ENCODE measurements at places on chromosomes 1 and 21. TPM values are rescaled to one million over a fixed set of nuclear protein-coding genes. Genes with fewer than 3 reads are reported as not detected.
A peak's percentile ranks its signal among the peaks of the same experiment; 100 is the strongest.

GRCh38 chr1:10555635-10556429 is 81.1 kb downstream of the PEX14 start:
- DNase-seq = no peak

TNFRSF18 gene
- not detected for polyA plus RNA-seq

DNA sequence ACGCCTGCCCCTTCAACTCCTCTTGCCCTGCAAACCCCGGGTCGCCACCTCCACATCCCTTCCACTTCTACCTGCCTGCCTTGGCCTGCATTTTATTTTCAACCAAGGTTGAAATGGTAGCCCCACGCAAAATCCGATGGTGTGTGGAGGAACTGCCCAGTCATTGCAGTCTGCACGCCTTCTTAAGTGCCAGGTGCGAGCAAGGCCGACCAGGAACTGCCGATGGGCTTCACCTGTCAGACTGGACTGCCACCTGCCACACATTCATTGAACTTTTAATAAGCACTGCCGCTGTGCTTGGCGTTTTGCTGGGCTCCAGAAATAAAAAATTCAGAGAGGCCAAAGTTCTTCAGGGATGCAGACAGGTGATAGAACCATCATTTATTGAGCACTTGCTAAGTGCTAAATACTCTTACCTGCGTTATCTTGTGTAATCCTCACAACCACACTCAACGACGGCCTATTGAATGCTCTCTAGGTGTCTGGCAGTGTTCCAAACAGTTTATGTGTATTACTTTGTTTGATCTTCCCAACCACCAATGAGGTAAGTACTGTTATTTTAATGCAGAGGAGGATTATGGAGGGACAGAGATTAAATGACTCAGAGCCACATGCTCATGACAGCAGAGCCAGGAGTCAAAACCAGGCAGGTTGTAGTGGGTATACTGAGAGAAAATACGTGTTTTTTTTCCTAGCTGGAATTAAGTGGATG is 36.2 kb downstream of the CACHD1 start:
- DNase-seq = no peak

GRCh38 chr1:40848530-40849189 is 13.5 kb downstream of the CITED4 start:
- DNase-seq = no peak

- no peak for DNase-seq
These were observed 30.1 kb downstream of the PTGFR start for GRCh38 chr1:78520843-78521242.

- no peak for DNase-seq
These were observed 3.3 kb upstream of the C1orf174 start for GRCh38 chr1:3903141-3904005.

GPATCH4 gene
- 23.9 TPM for polyA plus RNA-seq

ACKR1 gene
- polyA plus RNA-seq = not detected

- no peak for DNase-seq
These were observed 61.4 kb downstream of the ALG6 start for GRCh38 chr1:63428815-63429214.

CRYAA gene
- not detected for polyA plus RNA-seq

TRPM2 gene
- polyA plus RNA-seq = not detected

DNA sequence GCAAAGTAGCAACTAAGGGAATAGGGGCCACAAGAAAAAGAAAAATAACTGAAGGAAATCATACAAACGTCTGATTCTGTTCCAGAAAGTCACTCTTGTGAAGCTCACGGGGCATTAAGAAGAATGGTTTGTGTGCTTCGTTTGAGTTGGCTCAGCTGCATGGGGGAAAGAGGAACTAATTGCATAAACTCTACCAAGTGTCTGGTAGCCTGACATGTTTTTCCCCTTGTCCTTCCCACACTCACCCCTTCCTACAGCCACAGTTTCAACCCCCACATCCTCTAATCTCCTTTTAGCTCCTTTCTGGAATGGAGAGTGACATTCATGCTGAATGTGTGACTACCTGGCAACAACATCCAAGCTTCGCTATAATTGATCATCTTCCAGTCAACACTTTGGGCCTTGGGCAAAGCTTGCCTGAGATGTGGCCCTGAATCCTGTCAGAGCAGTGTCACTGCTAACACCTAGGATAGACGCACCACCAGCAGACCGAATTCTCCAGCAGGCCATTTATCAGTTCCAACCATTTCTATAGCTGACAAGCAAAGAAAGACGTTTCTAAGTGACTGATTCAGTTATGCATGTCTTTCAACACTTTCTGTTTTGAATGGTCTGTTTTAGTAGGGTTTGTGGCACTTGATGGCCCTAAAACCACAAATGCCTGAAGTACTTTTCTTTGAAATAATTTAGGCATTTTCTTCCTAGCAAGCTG is 439.6 kb downstream of the TTLL7 start:
- no peak for DNase-seq

DNA sequence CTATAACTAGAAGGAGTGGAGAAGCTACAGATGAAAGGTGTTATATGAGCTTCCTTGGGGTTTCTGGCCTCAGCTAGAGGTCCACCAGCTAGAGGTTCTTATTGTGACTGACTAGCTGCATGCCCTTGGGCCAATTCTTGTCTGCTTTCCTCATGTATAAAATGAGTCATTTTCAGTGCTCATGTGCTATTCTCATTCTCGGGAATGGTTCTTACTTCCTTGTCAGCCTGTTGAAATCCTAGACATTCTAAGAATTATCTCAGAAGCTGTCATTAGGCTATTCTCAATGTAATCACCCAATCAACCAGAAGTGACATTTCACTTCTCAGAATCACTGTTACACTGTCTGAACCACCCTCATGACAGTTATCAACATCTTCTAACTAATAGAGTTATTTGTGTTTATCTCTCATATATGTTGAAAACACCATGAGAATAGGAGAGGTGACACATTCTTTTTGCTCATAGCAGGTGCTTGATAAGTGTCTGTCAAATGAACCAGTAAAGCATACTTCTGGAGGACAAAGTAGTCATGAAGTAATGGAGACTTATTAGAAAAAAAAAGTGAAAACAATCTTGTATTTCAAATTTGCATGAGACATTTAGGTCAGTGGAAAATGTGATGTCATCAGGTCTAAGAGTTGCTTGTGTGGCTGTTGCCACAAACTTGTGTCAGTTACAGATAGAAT is 122.8 kb upstream of the IVNS1ABP start:
- peak; percentile 83 for DNase-seq

GRCh38 chr1:84582802-84583587 is 8.8 kb upstream of the CTBS start:
- DNase-seq = no peak

GRCh38 chr1:165315481-165315880 is 41.0 kb downstream of the LMX1A start:
- no peak for DNase-seq

All from BJ (cell line).